ENCODE measurements at places on chromosomes 13 and 19.

DNA sequence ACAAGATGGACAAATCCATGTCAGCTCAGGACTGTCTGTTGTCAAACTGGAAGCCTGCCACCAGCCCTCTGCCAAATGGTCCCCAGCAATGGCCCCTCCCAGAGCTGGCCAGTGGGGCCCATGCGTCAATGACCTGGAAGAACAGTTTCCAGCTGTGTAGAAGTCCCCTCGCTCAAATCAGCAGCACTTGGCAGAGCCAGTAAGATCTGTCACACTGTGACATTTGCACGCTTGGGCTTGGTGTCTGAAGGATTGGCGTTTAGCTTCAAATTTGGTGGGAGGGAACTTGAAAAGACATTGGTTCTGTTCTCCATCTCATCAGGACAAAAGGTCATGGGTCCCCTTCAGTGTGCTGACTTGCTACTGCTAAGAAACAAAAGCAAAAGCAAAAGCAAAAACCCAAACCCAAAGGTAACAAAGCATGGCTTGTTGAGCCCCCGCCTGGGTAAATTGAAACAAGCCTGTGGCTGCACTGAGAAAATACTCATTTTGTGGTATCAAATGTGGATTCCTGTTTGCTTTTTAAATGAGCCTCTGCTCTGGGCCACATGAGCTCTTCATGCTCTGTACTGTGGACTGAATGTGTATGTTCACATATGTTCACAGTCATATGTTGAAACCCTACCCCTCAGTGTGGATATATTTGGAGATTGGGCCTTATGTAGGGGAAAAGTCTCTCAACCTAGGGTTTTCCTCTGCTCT, 253.6 kb upstream of the MAB21L1 start:
- peaks cover under 1% of the 10 kb centered on the region for H3K4me1 ChIP-seq
- no peaks in the 10 kb centered on the region for H3K27me3 ChIP-seq
- DNase-seq = no peak
- no peak overlapping the region for H3K4me3 ChIP-seq

DNA sequence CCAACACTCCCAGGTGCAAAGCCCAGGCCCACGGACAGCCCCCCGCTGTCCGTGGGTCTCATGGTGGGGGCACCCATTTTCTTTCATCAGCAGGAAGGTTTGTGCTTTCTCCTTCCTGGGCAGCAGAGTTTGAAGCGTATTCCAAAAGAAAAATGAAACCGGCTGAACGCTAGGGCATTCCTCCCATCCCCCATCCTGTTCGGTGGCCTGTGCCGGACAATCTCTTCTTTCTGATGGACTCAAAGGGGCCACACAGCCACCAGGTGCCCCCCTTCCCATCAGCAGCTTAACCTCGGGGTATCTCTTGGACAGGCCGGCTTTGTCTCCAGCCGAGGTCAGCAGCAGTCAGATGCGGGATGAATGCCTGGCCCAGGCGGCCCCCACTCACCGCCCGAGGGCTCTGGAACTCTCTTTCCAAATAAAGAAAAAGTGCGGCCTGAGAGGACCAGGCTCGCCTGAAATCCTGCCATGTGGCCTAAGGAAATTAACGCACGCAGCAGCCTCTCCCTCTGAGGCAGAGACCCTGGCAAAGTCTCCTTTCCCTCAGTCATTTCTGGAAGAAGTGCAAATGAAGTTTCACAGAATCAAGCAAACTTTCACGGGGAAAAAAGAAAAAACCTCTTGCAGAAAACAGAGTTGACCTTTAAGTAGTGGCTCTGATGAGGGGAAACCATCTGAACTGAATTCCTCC, 67.8 kb downstream of the RASA3 start:
- peaks cover 63% of the 10 kb centered on the region for H3K4me1 ChIP-seq
- H3K27ac ChIP-seq = peak overlapping the region; percentile 100
- peak overlapping the region; percentile 66 for H3K4me3 ChIP-seq
- peak; percentile 66 for DNase-seq

GRCh38 chr13:30396434-30397075, 25.7 kb upstream of the UBE2L5 start:
- H3K27me3 ChIP-seq = no peaks in the 10 kb centered on the region
- H3K27ac ChIP-seq = peak overlapping the region; percentile 93
- peaks cover 7% of the 10 kb centered on the region for H3K4me1 ChIP-seq
- peak; percentile 44 for DNase-seq
- no peaks in the 10 kb centered on the region for H3K36me3 ChIP-seq

DNA sequence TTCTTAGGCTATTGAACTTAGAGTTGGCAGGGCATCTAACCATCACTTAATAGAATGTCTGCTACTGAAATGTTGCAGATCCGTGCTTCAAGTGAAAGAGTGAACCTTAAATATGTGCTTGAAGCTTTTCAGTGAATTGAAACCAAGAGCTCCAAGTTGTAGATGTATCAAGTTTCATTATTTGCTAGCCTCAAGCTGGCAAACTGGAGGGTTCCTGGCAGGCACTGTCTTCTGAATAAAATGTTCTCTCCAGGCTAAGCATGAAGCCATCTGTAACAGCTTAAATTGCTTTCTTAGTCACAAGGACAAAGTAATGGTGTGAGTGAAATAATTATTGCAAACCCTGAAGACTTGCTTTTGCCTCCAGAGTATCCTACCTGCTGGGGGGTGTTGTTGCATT, 415.0 kb upstream of the SPRY2 start:
- no peaks in the 10 kb centered on the region for H3K36me3 ChIP-seq
- no peaks in the 10 kb centered on the region for H3K27me3 ChIP-seq
- H3K4me3 ChIP-seq = no peak overlapping the region
- no peak for DNase-seq

GRCh38 chr19:6906559-6907060, 19.2 kb downstream of the ADGRE1 start:
- no peak overlapping the region for H3K4me3 ChIP-seq
- H3K27ac ChIP-seq = no peak overlapping the region
- no peaks in the 10 kb centered on the region for H3K4me1 ChIP-seq
